ENCODE measurements at places on chromosomes 11 and 22. TPM values are rescaled to one million over a fixed set of nuclear protein-coding genes. Genes with fewer than 3 reads are reported as not detected.

GRCh38 chr22:49107561-49107960, 720.1 kb downstream of the BRD1 start:
- no peaks in the 10 kb centered on the region for H3K36me3 ChIP-seq
- no peaks in the 10 kb centered on the region for H3K27me3 ChIP-seq
- H3K4me3 ChIP-seq: no peak overlapping the region
- H3K27ac ChIP-seq: no peak overlapping the region

ADORA2A gene
- total RNA-seq: 5.9 TPM

GRCh38 chr22:36204632-36205015, 3.0 kb upstream of the APOL4 start:
- H3K4me1 ChIP-seq: peaks cover 10% of the 10 kb centered on the region
- DNase-seq: no peak
- H3K27ac ChIP-seq: no peak overlapping the region
- no peak overlapping the region for H3K4me3 ChIP-seq

- H3K4me3 ChIP-seq: no peak overlapping the region
- H3K4me1 ChIP-seq: no peaks in the 10 kb centered on the region
- peaks cover 19% of the 10 kb centered on the region for H3K36me3 ChIP-seq
Observed at GRCh38 chr11:74966651-74967050, 17.6 kb downstream of the SPCS2 start.

DCPS gene
- total RNA-seq: 14.1 TPM

GRCh38 chr22:37294747-37295146, 12.4 kb downstream of the CYTH4 start:
- H3K27ac ChIP-seq: no peak overlapping the region
- H3K4me1 ChIP-seq: no peaks in the 10 kb centered on the region
- no peak overlapping the region for H3K4me3 ChIP-seq

DNA sequence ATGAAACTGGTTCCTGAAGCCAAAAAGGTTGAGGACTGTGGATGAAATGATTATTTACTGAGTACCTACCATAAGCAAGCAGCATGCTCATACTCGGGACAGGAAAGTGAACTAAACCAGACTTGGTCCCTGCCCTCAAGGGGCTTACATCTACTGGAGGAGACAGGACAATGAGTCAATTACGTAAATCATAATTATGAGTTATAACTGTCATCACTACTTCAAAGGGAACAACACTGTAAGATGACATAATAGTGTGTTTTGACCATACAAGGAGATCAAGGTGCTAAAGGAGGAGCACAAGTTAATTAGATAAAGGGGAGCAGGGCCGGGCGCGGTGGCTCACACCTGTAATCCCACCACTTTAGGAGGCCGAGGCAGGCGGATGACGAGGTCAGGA, 2.5 kb downstream of the FAM227A start:
- peaks cover 19% of the 10 kb centered on the region for H3K4me1 ChIP-seq
- no peak overlapping the region for H3K4me3 ChIP-seq
- no peak overlapping the region for H3K27ac ChIP-seq
- DNase-seq: no peak

DNA sequence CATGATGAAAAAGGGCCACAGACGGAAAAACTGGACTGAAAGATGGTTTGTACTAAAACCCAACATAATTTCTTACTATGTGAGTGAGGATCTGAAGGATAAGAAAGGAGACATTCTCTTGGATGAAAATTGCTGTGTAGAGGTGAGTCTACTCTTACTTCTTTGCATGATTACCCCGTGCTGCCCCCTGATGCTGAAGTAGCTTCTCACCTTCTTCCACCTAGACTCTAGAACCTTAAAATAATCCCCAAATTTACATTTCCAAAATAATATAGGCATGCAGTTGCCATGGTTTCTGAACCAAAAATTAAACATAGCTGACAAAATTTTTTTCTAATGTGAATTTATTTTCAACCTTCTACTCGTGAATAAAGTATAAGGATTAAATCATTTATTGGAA, 64.2 kb downstream of the SWAP70 start:
- H3K4me3 ChIP-seq: no peak overlapping the region
- no peak overlapping the region for H3K27ac ChIP-seq
- peaks cover 47% of the 10 kb centered on the region for H3K36me3 ChIP-seq

TSSK2 gene
- not detected for total RNA-seq

GRCh38 chr11:2540223-2540991, 95.6 kb downstream of the KCNQ1 start:
- H3K27ac ChIP-seq: no peak overlapping the region
- H3K4me1 ChIP-seq: no peaks in the 10 kb centered on the region
- H3K4me3 ChIP-seq: no peak overlapping the region
- H3K36me3 ChIP-seq: no peaks in the 10 kb centered on the region

DNA sequence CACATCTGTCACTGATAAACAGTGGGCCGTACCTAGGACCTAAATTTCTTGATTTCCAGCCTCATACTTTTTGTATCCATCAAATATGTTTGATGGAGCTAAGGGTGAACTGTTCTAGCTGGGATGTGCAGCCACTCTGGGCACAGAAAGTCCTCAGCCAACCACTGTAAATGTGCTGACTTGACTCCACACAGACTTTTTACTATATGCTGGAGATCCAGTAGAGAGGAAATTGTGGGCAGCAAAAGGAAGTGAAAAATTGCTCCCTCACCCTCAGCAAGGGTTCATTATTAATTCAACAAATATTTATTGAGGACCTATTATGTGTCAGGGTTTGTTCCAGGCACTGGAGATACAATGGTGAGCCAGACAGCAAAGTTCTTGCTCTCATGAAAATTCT, 54.2 kb upstream of the AMPD3 start:
- no peak overlapping the region for H3K4me3 ChIP-seq
- H3K27me3 ChIP-seq: no peaks in the 10 kb centered on the region
- H3K27ac ChIP-seq: no peak overlapping the region
- DNase-seq: peak; percentile 57

CCDC116 gene
- total RNA-seq: not detected

DNA sequence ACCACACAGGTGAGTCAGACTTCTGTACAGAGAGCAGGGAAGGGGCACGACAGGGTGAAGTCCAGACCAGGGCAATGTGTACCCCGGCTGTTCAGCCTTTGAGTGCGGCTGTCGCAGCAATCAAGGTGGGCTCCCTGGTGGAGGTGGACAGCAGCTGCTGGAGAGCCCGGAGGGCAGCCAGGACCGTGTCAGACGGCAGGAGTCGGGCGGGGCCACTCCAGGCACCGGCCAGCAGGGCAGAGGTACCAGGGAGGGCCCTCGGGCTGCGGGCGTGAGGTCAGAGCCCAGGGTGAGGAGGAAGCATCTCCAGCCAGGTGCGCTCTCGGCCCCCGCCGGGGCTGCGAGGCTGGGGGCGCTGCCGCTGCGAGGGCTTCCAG, 802 bp upstream of the PIM3 start:
- peaks cover 30% of the 10 kb centered on the region for H3K36me3 ChIP-seq
- H3K27ac ChIP-seq: peak overlapping the region; percentile 98
- DNase-seq: no peak
- no peaks in the 10 kb centered on the region for H3K4me1 ChIP-seq
- H3K27me3 ChIP-seq: no peaks in the 10 kb centered on the region

- H3K27me3 ChIP-seq: no peaks in the 10 kb centered on the region
- H3K27ac ChIP-seq: no peak overlapping the region
- no peak for DNase-seq
- H3K36me3 ChIP-seq: no peaks in the 10 kb centered on the region
- H3K4me3 ChIP-seq: no peak overlapping the region
Observed at GRCh38 chr22:36247955-36248354, 5.0 kb upstream of the APOL1 start.

- H3K4me1 ChIP-seq: no peaks in the 10 kb centered on the region
- no peak overlapping the region for H3K4me3 ChIP-seq
- H3K27ac ChIP-seq: no peak overlapping the region
- H3K36me3 ChIP-seq: no peaks in the 10 kb centered on the region
- H3K27me3 ChIP-seq: no peaks in the 10 kb centered on the region
Observed at GRCh38 chr11:60116996-60117790, 28.7 kb downstream of the MS4A2 start.

LYVE1 gene
- total RNA-seq: 15.9 TPM

- H3K36me3 ChIP-seq: peaks cover 3% of the 10 kb centered on the region
- no peak overlapping the region for H3K4me3 ChIP-seq
- H3K27ac ChIP-seq: no peak overlapping the region
- H3K27me3 ChIP-seq: no peaks in the 10 kb centered on the region
Observed at GRCh38 chr22:29689880-29690213, 30.0 kb upstream of the CABP7 start.

SCGB1D2 gene
- total RNA-seq: not detected

GRCh38 chr11:36009473-36009872, 65.6 kb downstream of the LDLRAD3 start:
- H3K36me3 ChIP-seq: no peaks in the 10 kb centered on the region
- peak overlapping the region; percentile 40 for H3K27ac ChIP-seq
- H3K4me3 ChIP-seq: no peak overlapping the region
- DNase-seq: no peak

DNA sequence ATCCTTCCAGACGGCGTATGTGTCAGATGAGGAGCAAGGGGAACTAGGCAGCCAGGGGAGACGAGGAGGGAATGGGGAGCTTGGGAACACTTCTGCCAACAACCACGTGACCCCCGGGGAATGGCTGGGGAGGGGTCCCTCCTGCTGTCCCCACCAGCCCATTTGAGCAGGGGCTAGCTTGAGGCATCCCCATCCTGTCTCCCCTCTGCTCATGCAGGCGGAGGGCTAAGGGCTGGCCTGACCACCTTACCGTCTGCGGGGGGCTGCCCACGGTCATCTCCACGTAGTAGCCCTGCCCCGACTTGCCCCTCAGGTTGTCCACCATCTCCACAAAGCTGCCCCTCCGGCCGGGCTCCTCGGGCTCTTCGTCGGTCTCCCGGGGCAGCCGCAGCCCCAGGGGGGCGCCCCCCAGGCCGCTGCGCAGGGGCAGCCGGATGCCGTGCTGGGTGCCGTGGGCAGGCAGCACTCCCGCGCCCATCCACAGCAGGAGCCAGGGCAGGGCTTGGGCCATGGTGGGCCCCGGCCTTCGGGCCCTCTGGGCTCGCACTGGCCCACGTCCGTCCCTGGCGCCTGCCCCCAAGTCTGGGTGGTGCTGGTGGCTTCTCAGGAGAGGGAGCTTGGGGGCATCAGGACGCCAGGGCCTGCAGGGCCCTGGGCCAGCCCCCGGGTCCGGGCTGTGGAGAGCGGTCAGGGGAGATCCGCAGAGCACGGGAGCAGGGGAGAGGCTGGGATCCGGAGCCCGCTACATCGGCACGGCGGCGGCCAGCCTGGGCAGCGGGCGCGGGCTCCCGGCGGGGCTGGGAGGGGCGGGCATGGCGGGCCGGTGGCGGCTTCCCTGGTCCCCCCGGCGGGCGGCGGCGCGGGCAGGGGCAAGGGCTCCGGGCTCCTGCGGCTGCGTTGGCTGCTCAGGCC, 515 bp downstream of the BACE1 start:
- no peaks in the 10 kb centered on the region for H3K27me3 ChIP-seq
- H3K4me1 ChIP-seq: peaks cover 26% of the 10 kb centered on the region
- no peaks in the 10 kb centered on the region for H3K36me3 ChIP-seq
- DNase-seq: no peak
- H3K4me3 ChIP-seq: peak overlapping the region; percentile 84

INS gene
- not detected for total RNA-seq

DNA sequence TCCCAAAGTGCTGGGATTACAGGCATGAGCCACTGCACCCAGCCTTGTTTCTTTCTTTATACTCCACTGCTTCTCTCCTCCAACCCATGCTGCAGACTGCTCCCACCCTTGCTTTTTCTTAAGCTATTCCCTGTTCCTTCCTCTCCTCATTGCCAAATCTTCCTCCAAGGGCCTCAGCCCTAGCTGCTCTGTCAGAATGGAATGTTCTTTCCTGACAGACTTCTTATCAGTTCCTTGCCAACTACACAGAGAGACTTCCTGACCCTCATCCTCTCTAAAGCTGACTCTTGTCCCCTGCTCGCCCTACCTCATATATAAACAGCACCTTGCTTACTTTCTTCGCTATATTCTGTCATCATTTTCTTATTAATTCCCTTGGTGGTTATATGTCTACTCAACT, 16.9 kb upstream of the PIK3C2A start:
- no peak overlapping the region for H3K27ac ChIP-seq
- H3K36me3 ChIP-seq: no peaks in the 10 kb centered on the region
- no peak overlapping the region for H3K4me3 ChIP-seq
- DNase-seq: no peak
- no peaks in the 10 kb centered on the region for H3K4me1 ChIP-seq

GRCh38 chr11:46916286-46917108, 1.9 kb downstream of the LRP4 start:
- peak overlapping the region; percentile 90 for H3K27ac ChIP-seq
- no peaks in the 10 kb centered on the region for H3K27me3 ChIP-seq
- H3K4me1 ChIP-seq: no peaks in the 10 kb centered on the region

DNA sequence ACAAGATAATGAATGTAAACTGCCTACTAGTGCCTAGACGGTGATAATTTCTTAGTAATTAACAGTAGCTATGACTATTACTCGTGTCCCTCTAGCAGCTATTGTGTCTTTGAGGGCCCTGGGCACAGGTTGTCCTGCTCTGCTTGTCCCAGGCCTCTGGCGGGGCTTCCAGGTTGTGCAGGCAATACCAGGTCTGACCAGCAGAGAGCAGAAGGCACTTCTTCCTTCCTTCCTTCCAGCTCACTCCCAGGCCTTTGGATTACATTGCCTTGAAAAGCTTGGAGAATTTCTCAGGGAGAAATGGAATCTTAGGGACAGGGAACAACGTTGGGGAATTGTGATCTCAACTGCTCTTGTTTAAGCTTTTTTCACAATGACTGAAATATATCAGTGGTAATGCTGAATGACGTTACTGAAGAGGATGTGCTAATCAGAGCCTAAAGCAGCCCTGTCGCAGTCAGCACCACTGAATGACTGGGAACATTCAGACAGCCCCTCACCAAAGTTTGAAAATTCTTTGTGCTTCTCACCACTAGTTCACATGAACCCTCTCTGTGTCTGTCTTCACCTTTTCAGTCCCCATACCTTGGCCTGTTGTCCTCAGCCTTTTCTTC, 8.4 kb upstream of the CCKBR start:
- no peaks in the 10 kb centered on the region for H3K27me3 ChIP-seq
- no peak overlapping the region for H3K27ac ChIP-seq
- peaks cover 10% of the 10 kb centered on the region for H3K4me1 ChIP-seq
- H3K36me3 ChIP-seq: no peaks in the 10 kb centered on the region

ANKK1 gene
- not detected for total RNA-seq

DNA sequence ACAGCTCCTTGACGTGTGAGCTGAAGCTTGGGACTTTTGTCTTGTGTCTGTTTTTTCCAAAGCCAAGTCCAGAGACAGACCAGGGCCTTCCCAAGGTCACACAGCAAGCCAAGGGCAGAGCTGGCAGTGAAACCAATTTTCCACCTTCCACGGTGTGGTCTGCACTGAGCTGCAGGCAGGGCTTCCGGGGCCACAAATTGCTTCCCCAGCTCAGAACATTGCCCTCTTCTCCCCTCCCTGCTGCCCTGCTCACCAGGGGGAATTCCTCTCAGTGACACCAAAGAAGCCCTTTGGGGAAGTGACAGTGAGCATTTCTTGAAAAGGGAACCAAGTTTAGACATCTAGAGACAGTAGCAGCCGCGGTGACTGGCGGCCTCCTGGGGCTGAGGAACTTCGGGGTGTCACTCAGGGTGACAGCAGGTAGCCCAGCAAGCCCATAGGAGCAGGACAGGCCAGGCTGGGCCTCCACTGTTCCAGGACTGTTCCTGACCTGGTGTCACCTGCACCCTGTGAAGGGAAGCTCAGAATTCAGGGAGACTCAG, 9.2 kb downstream of the FXYD2 start:
- H3K36me3 ChIP-seq: no peaks in the 10 kb centered on the region
- no peak overlapping the region for H3K4me3 ChIP-seq
- no peaks in the 10 kb centered on the region for H3K27me3 ChIP-seq
- DNase-seq: no peak
- H3K4me1 ChIP-seq: no peaks in the 10 kb centered on the region

All from right atrium auricular region (tissue), 2 donors.